ENCODE measurements at places on chromosomes 7 and 10.

GRCh38 chr10:104589431-104589830, 51.7 kb upstream of the SORCS3 start:
- no peak for DNase-seq

GRCh38 chr10:821322-821721, 110.2 kb downstream of the LARP4B start:
- no peak for DNase-seq

- DNase-seq: no peak
These were observed 177.0 kb downstream of the REEP3 start for GRCh38 chr10:63697956-63698786.

DNA sequence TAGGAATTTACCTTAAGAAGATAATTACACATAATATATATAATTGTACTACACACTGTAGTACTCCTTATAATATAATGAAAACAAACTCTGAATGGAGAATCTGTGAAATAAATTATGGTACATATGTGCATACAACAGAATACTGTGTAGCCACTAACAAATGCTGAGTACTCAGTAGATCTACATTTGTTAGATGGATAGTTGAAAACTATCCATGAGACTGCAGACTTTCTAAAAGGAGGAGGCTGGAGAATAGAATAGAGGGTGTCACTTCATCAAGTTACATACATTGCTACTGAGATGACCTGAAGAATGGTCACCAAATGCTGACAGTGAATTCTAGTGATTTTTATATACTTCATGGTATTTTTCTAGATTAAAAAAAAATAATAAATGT, 68.7 kb upstream of the OGDHL start:
- DNase-seq: no peak

DNA sequence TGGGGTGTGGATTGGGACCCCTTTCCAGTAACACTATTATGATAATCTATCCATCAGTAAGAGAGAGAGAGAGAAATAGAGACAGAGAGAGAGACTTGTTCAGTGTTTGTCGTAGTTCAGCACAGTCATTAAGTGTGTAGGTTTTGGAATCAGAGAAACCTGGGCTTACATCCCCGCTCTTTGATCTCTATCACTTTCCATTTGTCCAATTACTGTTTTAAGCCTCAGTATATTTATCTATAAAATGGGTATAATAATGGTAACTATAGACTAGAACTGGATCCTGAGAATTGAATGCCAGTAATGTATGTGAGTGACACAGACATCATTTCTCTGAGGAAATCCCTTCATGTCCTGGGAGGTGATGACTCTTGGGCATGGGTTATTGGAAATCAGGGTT, 460.5 kb downstream of the PLXNA4 start:
- no peak for DNase-seq

DNA sequence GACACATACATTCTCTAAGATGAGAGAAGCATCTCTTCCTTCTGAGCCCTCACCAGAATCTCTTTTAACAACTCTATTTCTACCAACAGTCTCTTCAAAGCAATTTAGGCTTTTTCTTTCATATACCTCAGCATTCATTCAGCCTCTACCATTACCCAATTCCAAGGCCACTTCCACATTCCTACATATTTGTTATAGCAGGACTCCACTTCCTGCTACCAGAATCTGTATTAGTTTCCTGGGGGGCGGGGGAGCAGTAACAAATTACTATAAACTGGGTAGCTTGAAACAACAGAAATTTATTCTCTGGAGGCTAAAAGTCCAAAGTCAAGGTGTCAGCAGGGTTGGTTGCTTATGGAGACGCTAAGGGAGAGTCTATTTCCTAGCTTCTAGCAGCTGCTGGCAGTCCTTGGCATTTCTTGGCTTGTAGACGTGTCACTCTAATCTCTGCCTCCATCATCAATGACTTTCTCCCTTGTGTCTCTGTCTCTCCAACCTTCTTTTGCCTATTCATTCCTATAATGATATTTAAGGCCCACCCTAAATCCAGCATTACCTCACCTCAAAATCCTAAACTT, 7.4 kb downstream of the PRPS1L1 start:
- no peak for DNase-seq

- no peak for DNase-seq
These were observed 16.9 kb downstream of the ZNF92 start for GRCh38 chr7:65390588-65390987.

GRCh38 chr7:81075150-81075549, 156.3 kb upstream of the SEMA3C start:
- no peak for DNase-seq

DNA sequence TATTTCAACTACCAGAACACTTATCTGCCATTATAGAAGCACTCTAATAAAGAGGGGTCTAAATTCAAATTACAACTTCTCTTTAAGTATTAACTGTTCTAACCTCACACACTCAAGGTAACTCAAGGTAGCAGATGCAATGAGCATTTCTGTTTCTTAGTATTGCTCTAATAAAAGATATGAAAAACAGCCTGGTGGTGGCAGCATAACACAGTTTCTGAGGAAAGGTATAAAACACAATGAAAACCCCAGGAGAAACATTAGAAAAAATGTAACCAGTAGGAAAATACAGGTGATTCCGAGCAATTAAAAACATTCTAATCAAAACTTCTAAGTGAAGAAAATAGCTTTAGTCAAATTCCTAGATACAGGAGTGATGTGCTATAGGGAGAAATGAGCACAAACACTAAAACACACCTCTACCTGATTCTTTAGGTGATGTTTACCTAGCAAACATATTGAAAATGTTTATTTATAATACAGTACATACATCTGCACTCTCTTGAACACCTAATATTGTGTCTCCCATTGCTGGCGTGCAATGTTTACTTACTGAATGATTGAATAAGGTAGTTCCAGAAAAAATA, 3.5 kb downstream of the MKRN1 start:
- peak; percentile 11 for DNase-seq

DNA sequence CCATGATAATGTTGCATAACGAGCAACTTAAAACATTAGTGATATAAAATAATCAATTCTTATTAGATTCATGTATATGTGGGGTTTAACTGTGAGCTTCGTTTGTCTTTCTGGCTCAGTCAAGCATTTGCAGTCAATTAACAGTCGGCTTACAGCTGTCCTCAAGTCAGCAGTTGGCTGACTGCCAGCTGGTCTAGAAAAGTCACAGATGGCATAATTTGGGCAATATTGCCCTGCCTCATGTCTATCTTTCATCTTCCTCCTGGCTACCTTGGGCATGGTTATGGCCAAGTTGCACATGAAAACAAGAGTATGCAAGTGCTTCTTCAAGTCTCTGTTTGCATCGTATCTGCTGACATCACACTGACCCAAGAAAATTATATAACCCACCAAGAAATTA, 186.1 kb upstream of the ZWINT start:
- no peak for DNase-seq

GRCh38 chr7:126948664-126949063, 304.1 kb downstream of the GRM8 start:
- DNase-seq: no peak

DNA sequence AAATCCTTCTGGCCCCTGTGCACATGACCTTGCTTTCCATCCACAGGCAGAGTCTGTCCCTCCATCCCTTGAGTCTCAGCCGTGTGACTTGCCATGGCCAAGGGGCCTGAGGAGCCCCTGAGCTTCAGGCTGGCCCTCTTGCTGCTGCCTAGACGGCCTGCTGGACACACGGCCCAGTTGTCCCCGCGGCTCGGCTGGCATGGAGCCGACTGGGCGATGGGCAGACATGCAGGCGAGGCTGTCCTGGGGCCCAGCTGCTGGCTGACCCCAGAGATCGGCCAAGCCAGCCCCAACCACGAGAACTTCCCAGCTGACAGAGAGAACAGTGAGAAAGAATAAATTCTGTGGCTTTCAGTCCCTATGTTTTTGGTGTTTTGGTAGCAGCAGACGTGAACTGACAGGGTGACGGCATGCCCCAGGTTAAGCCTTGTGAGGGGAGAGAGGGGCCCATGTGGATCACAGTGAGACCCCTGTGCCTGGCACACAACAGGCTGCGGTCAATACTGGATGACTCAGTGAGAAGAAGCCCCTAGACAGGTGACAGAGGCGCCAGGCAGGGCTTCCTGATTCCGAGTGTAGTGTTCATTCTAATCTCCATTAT, 11.7 kb downstream of the PRKAG2 start:
- no peak for DNase-seq

DNA sequence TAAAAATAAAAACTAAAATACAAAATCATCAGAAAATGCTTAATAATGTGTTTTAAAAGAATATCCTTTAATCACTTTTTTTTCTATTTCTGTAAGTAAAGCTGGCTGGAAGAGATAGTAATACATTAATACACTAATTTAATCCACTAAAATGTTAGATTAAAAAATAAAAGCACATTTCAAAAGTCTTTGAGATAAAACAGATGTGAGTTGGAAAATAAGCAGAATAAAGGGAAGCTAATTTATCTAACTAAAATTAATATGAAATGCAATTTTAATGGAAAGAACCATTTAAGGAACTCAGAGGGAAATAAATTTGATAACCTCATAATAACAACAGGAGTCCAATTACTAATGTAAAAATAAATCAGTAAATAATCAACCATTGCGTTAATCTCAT, 774.8 kb upstream of the MBL2 start:
- DNase-seq: no peak

DNA sequence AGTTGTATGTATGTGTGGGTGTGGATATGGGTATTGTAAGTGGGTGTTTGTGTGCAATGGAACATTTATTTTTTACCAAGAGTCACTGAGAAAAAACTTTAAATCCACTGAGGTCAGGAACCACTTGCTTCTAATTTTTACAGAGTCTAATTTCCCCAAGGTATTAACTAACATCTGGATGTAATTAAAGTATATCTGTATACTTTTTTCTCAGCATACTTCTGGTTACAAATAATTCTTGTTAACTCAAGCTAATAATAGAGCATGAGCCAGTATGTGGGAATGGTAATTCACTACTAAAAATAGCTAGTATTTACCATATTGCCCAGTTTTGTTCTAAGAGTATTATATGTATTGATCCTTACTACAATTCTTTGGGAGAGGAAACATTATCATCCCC, 24.6 kb upstream of the STEAP4 start:
- no peak for DNase-seq

DNA sequence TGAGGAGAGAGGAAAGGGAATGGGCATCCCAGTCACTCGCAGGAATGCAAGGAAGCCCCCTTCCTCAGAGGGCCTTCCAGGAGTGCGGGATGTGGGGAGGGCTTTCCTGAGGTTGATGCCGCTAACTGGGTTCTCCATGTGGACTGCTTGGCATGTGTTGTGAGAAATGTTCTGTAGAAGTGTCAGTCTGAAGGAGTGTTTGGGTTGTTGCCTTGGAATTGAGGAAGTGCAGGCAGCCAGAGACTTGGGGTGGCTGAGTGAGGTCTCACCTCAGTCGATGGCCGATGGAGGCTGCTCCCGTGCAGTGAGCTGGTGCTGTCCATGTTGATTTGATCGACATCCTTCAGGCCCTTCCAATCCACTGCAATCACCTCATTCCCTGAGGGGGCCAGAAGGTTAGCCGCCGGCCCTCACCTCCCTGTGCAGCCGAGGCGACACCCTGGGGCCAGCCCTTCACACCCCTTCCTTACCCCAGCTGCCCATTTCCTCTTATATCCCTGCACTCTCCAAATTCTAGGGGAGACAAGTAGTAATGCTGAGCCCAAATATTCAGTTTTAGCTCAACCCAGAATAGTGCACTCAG, 2.7 kb downstream of the FAM131B start:
- DNase-seq: no peak

- DNase-seq: no peak
These were observed 119.7 kb upstream of the FAM3C start for GRCh38 chr7:121515630-121516401.

DNA sequence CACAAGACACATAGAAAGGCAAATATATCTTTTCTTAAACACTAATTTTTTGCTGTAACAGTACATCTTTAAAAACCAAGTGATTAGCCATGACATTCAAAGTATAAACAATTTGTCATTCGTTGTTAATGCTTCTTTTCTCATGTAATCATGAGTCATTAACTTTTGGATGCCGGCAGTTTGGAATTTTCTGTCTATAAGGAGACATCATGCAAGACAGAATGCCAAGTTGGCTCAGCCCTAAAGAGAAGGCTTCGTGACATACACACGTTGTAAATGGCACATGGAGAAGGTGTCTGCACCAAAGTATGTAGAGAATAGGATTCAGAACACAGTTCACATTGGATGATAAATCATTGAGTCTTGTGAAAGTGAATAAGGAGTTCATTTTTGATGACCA, 35.9 kb downstream of the CCDC3 start:
- DNase-seq: no peak

DNA sequence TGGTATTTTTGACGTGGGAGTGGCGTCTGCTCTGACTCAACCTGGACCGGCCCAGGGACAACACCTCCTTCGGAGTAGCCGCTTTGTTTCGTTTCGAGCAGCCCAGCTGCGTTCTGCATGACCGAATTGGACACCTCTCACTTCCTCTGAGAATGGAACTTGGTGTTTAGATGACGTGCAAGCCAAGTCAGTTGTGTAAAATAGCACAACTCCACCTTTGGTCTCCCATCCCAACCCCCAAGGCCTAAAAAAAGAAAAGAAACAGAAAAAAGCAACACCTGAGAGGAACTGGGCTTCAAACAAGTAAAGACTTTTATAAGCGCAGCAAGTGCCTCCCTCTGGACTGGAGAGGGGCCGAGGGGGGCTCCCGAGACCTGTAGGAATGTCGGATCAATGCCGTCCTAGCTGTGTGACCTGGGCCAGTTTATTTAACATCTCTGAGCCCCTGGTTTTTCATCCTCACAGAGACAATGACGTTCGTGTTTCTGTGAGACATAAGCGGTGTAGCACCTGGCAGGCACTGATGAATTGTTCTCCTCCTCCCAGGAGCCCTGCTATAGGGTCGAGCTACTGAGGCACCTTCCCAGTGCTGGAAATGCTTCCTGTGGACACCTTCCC, 52.0 kb upstream of the SMNDC1 start:
- DNase-seq: peak; percentile 28

DNA sequence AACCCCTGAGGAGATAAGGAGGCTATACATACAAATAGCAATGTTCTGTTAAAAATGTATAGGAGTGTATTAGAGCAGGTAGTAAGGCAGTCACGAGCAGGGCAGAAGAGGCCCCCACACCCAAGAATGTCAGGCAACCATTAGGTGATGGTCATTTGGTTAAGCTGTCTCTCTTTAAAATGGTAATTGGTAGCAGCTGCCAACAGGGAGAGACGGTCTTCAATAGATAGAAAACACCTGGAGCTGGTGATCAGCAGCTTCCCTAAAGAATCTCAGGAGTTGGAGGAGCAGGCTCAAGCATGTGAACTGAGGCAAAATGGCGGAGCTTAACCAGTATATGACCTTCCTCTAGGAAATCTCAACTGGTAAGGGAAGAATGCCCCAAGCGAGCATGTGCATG, 26.4 kb upstream of the HTR5A start:
- no peak for DNase-seq
